ENCODE measurements at places on chromosomes 6 and 20. TPM values are rescaled to one million over a fixed set of nuclear protein-coding genes. Genes with fewer than 3 reads are reported as not detected.

SLC22A16 gene
- not detected for total RNA-seq

ITPR3 gene
- total RNA-seq, result 35.5 TPM

KCNG1 gene
- 1.2 TPM for total RNA-seq

TJAP1 gene
- 36.5 TPM for total RNA-seq

BACH2 gene
- 78.0 TPM for total RNA-seq

COL9A1 gene
- total RNA-seq, result not detected

MEP1A gene
- total RNA-seq, result not detected

RNF144B gene
- total RNA-seq, result 2.1 TPM

ABHD16B gene
- total RNA-seq, result not detected

GRCh38 chr20:3045042-3045815 lies 623 bp upstream of the MRPS26 start:
- H3K4me3 ChIP-seq, result peak overlapping the region; percentile 72
- H3K27ac ChIP-seq, result peak overlapping the region; percentile 75
- H3K4me1 ChIP-seq, result peaks cover 16% of the 10 kb centered on the region
- DNase-seq, result no peak
- peaks cover 25% of the 10 kb centered on the region for H3K36me3 ChIP-seq
- H3K27me3 ChIP-seq, result no peaks in the 10 kb centered on the region

- no peaks in the 10 kb centered on the region for H3K36me3 ChIP-seq
- H3K27ac ChIP-seq, result no peak overlapping the region
- no peak for DNase-seq
- H3K4me1 ChIP-seq, result peaks cover 4% of the 10 kb centered on the region
These were observed 118.8 kb upstream of the KCNK16 start for GRCh38 chr6:39441301-39441700.

- H3K27me3 ChIP-seq, result no peaks in the 10 kb centered on the region
- no peak for DNase-seq
- H3K4me1 ChIP-seq, result peaks cover 3% of the 10 kb centered on the region
These were observed 109.1 kb downstream of the TSHZ2 start for GRCh38 chr20:53080969-53081871.

- no peaks in the 10 kb centered on the region for H3K27me3 ChIP-seq
- peak overlapping the region; percentile 54 for H3K27ac ChIP-seq
- H3K4me3 ChIP-seq, result no peak overlapping the region
- H3K4me1 ChIP-seq, result peaks cover 20% of the 10 kb centered on the region
- no peak for DNase-seq
- H3K36me3 ChIP-seq, result no peaks in the 10 kb centered on the region
These were observed 16.6 kb upstream of the TXLNB start for GRCh38 chr6:139308286-139308916.

GRCh38 chr6:170344631-170345576 lies 38.3 kb downstream of the FAM120B start:
- H3K27ac ChIP-seq, result peak overlapping the region; percentile 8
- DNase-seq, result peak; percentile 14
- H3K27me3 ChIP-seq, result no peaks in the 10 kb centered on the region

GRCh38 chr6:143543435-143543834 lies 31.9 kb upstream of the FUCA2 start:
- peaks cover 14% of the 10 kb centered on the region for H3K4me1 ChIP-seq
- H3K27me3 ChIP-seq, result peaks cover 6% of the 10 kb centered on the region
- H3K27ac ChIP-seq, result no peak overlapping the region
- no peak for DNase-seq
- H3K4me3 ChIP-seq, result no peak overlapping the region

DNA sequence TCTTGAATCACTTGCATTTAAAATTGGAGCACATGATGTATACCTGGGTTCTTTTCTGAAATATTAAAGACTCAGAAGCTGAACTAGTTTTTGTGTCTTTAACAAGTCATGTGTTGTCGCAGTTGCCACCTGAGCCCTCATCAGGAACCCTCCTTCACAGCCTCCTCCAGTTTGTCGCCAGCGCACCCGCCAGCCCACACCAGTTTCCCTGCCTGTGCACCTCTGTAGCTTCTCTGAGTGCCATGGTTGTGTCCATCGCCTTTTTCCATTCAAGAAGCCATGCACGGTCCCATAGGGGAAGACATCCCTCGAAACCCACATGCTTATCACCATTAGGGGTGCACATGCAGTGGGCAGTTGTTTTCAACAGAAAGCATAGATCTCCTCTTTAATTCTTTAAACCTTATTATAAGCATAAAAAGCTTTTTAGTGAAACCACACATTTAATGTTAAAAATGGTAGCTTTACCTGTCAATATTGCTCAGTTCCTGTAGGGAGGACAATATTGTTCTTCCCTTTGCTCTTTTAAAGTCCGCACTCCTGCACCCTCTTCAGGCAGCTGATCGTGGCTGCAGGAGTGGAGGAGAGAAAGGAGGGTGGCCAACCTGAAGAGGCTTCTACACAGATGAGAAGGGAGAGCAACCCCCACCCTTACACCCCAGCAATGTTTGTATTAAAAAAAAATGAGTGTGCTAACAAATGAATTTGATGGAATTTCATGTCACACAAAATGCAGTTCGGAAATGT lies 121.9 kb downstream of the CFAP61 start:
- DNase-seq, result no peak
- H3K36me3 ChIP-seq, result no peaks in the 10 kb centered on the region
- H3K27me3 ChIP-seq, result peaks cover 11% of the 10 kb centered on the region
- no peak overlapping the region for H3K4me3 ChIP-seq
- H3K27ac ChIP-seq, result no peak overlapping the region

- H3K4me1 ChIP-seq, result no peaks in the 10 kb centered on the region
- no peak overlapping the region for H3K4me3 ChIP-seq
- no peak overlapping the region for H3K27ac ChIP-seq
- no peak for DNase-seq
- no peaks in the 10 kb centered on the region for H3K36me3 ChIP-seq
These were observed 213.9 kb upstream of the CNR1 start for GRCh38 chr6:88380083-88380482.

DNA sequence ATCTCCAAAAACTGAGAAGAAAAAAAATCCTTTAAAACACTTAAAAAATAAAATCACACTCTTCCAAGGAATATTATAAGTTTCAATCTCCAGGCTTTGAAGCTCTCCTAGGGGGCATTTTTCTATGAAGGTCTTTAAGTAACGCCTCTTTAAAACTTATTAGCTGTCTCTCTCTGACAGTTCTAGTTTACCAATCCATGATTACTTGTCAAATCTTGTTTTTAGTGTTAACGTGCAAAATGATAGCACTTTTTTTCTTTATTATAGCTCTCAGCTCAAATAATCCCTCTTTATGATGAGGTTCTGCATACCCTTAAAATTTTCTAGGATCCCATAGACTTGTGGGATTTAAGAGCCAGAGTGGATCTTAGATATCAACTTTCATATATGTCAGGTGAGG lies 369.0 kb downstream of the DOK5 start:
- no peak overlapping the region for H3K27ac ChIP-seq
- no peaks in the 10 kb centered on the region for H3K36me3 ChIP-seq
- no peak overlapping the region for H3K4me3 ChIP-seq
- DNase-seq, result no peak
- no peaks in the 10 kb centered on the region for H3K4me1 ChIP-seq
- no peaks in the 10 kb centered on the region for H3K27me3 ChIP-seq

- H3K27ac ChIP-seq, result no peak overlapping the region
- DNase-seq, result no peak
- H3K4me3 ChIP-seq, result no peak overlapping the region
- no peaks in the 10 kb centered on the region for H3K36me3 ChIP-seq
- H3K27me3 ChIP-seq, result no peaks in the 10 kb centered on the region
These were observed 704.8 kb upstream of the SLC35B3 start for GRCh38 chr6:9140172-9140571.

- no peak for DNase-seq
- no peaks in the 10 kb centered on the region for H3K27me3 ChIP-seq
- peaks cover 7% of the 10 kb centered on the region for H3K36me3 ChIP-seq
- H3K27ac ChIP-seq, result no peak overlapping the region
- no peak overlapping the region for H3K4me3 ChIP-seq
These were observed 17.6 kb downstream of the SLC18B1 start for GRCh38 chr6:132780770-132781371.

DNA sequence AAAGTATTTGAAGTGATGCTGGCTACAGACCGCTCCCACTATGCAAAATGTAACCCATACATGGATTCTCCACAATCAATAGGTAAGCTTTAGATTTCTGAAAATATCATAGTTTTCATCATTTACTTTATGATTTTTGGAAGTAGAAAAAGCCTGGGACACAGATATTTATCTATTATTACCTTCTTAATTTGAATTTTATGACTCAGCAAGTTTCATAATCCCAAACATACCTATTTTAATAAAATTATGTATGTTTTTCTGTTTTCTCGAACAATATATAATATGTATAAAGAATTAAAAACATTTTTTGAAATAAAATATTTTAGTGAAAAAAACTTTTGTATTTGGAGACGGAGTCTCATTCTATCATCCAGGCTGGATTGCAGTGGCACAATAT lies 21.6 kb downstream of the PCMT1 start:
- DNase-seq, result no peak
- peaks cover 2% of the 10 kb centered on the region for H3K4me1 ChIP-seq
- peaks cover 38% of the 10 kb centered on the region for H3K36me3 ChIP-seq
- H3K27me3 ChIP-seq, result no peaks in the 10 kb centered on the region

DNA sequence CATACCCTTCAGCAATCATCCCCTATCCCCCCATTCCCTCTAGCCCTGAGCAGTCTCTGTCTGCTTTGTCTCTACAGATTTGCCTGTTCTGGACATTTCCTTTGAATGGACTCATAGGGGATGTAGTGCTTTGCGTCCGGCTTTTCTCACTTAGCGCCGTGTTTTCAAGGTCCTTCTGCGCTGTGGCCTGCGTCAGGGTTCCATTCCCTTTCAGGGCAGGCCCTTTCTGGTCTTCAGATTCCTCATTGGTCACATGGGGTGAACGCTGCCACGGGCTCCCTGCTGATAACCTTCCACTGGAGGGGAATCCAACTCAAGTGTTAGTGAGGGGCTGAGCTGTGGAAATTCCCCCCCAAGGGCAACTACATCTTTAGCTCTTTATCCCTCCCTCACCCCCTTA lies 36.4 kb upstream of the APCDD1L start:
- no peak overlapping the region for H3K4me3 ChIP-seq
- no peaks in the 10 kb centered on the region for H3K4me1 ChIP-seq
- H3K36me3 ChIP-seq, result no peaks in the 10 kb centered on the region
- no peaks in the 10 kb centered on the region for H3K27me3 ChIP-seq
